Stimulated activated CD4-positive, alpha-beta T cell treated with anti-CD3 and anti-CD28 coated beads, TNF-alpha, amount 100 ng/mL, for 4 hours (primary cell): ENCODE measurements at places on chromosomes 11 and 22.

GRCh38 chr11:13301522-13301921 is 23.9 kb downstream of the BMAL1 start:
- DNase-seq = no peak

DNA sequence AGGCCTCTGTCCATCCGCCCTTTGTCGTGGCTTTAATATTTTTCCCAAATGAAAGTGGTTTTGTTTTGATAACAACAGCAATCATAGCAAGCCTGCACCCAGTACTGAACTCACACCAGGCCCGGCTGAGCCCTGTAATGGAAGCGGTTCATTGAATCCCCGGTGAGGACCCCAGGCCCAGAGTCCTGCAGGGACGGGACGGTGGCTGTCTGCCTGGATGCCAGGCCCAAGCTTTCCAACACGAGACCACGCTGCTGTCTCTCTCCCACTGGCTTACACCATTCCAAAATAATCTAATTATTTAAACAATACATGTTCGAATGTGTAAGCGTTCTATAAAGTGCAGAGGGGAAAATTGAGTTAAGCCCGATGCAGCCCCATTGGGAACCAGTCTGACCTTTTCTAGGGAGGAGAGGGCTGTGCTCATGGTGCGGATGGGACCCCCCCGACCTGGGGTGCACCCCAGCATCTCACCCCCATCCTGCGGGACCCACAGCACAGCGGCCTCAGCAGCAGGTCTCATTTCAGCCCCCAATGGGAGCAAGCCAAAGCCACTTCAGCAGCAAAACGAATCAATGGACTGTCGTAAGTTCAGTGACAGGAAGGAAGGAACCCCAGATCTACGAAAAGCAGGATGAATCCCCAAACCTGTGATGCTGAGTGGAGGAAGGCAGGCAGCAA is 1046.9 kb downstream of the BRD1 start:
- no peak for DNase-seq

DNA sequence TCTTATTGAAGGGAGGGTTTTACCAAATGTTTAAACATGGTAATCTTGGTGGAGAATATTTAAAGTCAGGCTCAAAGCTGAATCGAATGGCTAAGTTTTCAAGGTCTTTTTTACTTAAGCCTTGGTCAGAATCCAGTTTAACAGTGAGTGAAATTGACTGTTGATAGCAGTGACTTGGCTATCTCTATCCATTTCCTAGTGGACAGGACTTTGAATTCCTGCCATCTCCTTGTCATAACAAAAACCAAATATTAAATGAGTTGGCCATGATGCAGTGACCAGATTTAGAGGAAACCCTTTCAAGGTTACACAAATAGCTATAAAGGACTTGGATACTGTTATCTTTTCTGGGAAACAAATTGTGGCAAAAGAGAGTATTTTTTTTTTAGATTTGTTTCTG is 92.0 kb downstream of the JRKL start:
- DNase-seq = no peak

DNA sequence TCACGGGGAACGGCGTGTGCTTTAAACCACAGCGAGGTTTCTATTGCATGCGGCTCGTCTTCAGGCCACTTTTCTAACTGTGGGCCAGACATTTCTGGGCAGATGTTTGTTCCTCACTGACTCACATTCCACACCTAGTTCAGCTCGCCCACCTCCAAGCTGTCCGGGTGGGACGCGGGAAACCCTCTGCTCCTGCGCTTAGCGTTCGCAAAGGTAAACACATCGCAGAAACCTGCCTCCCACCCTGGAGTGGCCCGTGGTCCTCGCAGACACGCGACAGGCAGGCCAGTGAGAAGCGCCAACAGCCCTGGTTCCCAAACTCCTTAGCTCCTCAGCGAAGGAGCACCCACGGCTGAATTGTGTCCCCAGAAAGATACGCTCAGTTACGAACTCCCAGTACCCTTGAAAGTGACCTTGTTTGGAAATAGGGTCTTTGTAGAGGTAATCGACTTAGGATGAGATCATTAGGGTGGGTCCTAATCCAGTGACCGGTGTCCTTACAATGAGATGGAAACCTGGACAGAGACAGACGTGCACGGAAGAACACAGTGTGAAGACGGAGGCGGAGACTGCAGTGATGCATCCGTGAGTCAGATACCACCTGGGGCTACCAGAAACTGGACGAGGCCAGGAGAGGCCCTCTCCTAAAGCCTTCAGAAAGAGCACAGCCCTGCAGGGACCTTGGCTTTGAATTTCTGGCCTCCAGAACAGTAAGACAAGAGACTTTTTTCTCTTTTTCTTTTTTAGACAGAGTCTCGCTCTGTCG is 82.7 kb downstream of the CELSR1 start:
- DNase-seq = no peak

DNA sequence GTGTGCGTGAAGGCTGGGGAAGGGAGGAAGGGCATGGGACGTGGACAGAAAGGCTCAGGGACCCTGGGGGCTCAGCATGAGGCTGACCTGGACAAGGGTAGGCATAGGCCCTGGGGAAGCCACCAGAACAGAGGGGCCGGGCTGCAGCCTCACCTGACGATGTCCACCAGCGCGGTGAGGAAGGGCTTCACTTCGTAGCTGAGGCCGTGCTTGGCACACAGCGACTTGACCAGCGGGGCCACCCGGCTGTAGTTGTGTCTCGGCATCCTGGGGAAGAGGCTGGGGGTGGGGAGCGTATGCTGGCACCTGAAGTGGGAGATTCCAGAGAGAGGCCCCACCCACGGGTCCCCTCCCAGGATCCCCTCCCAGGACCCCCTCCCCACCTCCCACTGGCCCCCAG is 15.6 kb downstream of the FADS3 start:
- DNase-seq = no peak

DNA sequence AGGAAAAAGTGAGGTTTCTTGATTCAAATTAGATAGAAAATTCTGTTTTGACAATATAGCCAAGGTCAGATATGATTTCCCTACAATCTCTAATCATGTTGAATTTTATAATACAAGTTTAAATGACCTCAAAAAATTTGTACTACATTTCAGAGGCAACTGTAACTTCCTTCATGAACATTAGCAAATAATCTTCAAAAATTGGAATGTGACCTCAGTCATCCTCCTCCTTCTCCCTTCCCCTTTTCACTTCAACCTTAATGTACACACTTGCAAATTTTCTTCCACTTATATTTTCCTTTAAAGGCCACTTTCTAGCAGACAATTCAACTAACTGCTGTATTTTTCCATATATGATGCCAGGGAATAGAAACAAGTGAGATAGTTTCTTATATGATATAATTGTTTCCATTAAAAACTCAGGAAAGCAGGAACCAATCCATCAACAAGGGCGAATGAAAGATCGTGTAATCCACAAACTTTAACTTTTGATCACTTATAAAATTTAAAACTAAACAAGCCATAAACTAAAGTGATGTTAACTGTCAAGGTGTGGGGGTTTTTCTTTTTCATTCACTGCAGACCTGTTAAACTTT is 60.3 kb downstream of the MAML2 start:
- no peak for DNase-seq

DNA sequence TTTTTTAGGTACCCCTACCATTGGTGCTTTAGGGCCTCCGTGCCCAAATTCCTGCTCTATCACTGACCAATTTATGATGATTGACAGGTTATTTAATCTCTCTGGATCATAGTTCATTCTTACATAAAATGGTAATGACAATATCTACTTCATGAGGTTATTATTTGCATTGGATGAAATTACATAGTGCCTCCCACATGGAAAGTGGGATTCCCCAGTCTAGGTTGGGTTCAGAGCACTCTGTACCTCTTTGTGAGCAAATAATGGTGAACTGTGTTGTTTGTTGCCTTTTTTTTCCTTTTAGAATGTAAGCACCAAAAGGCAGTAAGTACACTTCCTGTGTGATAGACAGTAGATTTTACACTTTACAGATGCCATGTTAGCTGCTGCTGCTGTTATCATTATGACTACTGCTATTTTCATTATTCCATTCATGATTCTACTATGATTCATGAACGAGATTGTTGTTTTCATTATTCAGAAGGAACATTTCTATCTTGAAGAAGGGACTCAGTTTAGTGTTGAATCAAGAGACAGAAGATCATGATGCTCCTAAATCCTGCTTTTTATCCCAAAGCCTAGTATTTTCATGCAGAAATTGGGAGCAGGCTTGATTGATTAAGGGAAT is 100.8 kb downstream of the ALX4 start:
- no peak for DNase-seq

DNA sequence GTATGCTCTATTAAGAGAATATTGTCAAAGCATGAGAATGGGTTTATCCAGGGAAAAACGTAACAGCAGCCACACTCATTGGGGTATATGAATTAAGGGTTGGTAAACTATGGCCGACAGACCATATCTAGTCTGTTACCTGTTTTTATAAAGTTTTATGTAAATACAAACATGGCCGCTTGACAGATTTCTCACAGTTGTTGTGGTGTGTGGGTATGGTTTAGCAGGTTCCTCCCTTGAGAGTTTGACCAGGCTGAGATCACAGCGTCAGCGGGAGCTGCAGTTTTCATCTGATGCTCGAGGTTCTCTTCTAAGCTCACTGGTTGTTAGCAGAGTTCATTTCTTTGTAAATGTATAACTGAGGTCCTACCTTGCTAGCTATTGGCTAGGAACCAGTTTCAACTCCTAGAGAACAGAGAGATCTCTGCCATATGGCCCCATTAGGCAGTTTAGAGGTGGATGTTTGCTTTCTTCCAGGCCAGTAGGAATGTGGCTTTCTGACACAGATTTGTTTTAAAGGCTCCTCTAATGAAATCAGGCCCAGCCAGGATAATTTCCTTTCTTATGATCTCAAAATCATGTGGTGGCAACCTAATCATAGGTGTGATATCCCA is 45.5 kb upstream of the GRIK4 start:
- DNase-seq = no peak

GRCh38 chr11:93756748-93757147 is 15.3 kb downstream of the C11orf54 start:
- DNase-seq = no peak

DNA sequence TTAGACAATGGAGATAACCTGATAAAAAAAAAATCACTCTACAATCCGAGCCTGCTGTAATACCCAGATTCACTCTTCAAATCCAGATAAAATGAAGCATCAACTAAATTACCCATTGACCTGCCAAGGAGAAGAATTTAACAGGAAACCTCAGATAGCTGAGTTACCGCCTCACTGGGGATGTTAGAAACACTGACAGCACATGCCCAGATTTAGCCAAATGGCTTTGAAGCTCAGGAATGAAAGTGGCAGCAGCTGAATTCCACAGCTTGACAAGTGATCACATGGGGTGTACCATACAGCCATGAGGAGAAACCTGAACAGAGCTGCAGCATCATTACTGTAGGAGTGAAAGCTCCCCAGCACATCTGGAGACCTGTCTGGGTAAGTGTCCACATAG is 807.6 kb downstream of the DLG2 start:
- DNase-seq = no peak

DNA sequence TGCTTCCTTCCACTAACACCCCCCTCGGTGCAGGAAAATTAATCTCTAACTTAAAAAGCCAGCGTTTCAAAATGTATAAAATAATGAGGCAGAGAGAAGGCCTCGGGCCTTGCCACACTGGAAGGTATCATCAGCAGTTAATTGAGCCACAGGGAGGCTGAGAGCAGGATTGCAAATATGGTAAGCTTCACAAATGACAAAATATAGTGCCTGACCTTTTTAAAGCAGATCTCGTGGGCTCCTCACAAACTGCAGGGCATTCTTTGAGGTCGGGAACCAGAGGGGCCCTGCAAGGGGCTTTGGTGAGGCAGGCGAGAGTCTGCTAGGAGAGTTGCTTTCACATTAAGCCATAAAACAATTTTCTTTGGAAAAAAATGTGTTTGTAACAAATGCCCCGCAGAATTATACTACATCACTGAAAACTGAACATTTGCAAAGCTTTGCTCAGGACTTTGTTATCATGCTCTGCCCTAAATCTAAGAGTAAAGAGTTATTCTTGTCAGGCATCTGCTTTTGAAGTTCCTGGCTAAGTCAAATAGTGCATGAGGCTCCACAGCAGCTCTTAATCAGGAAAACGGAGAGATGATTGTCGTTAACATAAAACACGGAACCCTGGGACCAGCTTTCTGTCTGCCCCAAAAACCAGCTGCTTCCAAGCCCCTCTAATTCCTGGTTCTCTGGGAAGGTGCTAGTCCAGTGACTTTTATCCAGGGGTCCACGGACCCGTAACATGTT is 61.4 kb upstream of the SYT13 start:
- DNase-seq = no peak

DNA sequence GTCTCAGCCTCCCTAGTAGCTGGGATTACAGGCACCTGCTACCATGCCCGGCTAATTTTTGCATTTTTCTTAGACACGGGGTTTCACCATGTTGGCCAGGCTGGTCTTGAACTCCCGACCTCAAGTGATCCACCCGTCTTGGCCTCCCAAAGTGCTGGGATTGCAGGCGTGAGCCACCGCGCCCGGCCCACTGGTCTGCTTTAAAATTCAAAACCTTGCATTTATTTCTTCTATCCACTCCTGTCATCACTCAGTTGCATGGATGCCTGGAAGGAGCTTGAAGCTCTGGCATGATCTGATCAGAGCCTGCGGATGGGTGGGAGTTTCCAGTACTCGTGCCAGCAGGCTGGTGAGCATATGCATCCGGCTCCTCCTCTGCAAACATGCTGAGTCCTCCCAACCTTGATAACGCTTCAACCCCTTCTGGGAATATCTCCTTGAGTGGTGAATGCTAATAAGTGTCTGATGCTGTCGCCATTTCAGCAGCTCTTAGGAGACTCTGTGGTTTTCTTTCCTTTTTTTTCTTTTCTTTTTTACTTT is 39.6 kb downstream of the UBASH3B start:
- DNase-seq = no peak

DNA sequence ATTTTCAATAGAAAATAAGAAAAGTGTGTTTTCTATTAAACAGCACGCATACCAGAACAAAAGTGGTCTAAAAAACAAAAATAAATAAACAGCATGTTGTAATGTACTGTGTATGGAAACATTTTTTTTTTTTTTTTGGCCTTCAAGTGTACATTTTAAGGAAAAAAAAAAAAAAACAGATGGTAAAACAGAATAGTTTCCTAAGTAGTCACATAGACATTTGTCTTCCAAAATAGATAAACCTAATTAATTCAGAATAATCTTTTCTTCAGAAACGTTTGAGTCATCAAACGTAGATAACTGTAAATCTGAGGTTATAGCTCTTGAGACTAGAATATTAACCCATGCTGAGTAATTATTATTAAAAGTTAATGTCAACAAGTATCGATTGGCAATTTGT is 396 bp upstream of the CFAP300 start:
- no peak for DNase-seq

GRCh38 chr22:37448516-37449127 is 21.3 kb upstream of the ELFN2 start:
- no peak for DNase-seq

DNA sequence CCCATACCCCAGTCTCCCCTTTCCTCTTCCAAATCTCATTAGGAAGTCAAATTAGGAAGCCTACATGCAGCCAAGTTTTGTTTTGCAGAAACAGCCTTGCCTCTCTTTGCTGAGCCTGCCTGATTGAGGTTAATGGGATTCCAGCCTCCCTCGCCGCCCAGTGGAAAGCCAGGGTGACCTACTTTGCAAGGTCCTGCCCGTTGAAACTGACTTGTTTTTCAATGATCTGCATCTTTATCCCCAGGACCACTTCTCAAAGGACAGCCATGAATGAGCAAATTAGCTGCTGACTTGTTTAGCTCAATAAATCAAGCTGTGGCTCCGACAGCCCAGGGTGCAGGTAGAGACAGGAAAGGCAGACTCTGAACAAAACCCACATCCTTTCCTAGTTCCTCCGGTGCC is 110.4 kb downstream of the RRAS2 start:
- no peak for DNase-seq

- peak; percentile 10 for DNase-seq
Measured at GRCh38 chr11:88552379-88553062, 215.0 kb upstream of the CTSC start.
